ENCODE measurements at places on chromosomes 6 and 20.

GRCh38 chr6:53956068-53956711 lies 155.1 kb upstream of the MLIP start:
- peak; percentile 53 for DNase-seq

DNA sequence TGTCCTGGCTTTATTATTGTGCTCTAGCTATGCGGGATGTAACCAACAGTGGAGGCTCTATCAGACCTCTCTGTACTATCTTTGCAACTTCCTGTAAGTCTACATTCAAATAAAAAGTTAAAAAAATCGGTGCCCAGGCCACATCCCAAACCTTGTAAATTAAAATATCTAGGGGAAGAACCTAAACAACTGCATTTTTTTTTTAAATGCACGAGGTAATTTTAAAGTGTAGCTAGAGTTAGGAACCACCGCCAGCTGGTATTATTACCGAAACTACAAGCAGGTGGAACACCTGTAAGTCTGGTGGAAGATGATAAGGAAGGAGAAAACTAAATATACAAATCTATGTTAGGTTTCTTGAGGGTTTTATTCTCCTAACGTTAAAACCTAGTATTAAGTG lies 34.5 kb upstream of the ID4 start:
- no peak for DNase-seq

DNA sequence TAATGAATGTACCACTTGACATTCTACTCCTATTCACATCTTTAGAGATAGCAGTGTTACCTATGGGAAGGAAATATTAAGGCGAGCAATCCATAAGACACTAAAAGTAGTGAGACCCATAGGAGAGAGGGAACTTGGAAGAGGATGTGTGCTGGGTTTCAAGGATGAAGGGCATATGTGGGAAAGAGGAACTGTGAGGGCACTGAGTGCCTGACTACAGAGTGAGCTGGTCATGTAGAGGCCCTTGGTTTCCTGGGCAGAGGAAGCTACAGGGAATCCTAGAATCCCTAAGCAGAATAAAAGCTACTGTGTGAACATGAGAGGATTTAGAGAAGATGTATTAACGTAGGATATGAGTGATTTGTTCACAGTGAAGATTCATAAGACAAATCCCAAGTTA lies 262.8 kb downstream of the FARS2 start:
- DNase-seq, result no peak

DNA sequence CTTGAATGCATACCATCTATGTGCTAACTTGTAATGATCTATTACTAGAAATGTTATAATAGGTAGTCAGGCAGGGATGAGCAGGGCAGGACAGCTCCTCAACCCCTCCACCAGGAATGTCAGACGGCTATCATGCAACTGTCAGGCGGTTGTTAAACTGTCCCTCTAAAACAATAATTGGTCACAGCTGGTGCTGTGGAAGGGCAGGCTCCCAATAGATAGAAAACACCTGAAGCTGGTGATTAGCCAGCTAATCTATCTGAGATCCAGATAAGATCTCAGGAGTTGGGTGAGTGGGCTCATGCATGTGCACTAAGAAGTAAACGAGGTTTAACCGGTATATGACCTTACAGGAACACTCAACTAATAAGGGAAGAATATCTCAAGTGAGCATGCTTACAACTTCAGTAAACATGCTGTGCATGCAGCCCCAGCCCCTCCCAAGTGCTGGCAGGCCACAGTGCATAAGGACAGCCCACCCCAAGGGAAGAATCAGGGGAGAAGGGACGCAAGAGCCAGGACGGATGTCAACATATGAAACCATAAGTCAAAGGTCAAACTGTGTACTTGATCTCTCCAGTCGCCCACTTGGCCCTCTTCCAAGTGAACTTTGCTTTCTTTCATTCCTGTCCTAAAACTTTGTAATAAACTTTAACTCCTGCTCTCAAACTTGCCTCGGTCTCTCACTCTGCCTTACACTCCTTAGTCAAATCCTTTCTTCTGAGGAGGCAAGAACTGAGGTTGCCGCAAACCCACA lies 566.2 kb upstream of the NRSN1 start:
- no peak for DNase-seq

- no peak for DNase-seq
Observed at GRCh38 chr6:299104-299980, 7.1 kb downstream of the DUSP22 start.

- DNase-seq, result no peak
Observed at GRCh38 chr20:48057739-48058138, 272.5 kb upstream of the SULF2 start.

Measured in NCI-H1694 (cell line).